Activated T-helper 17 cell treated with anti-CD3 and anti-CD28 coated beads, Interleukin-2, amount 50 U/mL, for 72 hours (primary cell): ENCODE measurements at places on chromosomes 6 and 20. TPM values are rescaled to one million over a fixed set of nuclear protein-coding genes. Genes with fewer than 3 reads are reported as not detected.

DNA sequence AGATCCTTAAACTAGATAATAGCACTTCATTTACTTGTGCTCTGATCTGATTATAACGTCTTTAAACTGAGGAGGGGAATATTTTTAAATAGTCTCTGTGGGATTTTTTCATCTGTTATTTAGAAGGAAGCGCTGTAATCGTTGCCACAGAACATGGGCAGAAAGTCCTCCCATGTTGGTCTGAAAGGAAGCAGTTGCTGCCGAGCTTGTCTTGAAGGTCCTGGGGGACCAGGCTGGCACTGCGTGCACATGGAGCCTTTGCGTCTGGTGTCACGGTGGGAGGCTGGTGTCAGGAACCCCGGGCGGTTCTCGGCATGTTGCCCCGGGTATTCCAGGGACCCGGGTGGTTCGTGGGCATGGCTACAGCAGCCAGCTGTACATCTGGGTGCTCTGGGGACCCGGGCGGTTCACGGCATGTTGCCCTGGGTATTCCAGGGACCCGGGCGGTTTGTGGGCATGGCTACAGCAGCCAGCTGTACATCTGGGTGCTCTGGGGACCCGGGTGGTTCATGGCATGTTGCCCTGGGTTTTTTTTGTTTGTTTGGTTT, 11.5 kb downstream of the TPD52L2 start:
- ATAC-seq = no peak

SLC24A3 gene
- total RNA-seq = not detected

- peak; percentile 76 for ATAC-seq
These were observed 28.9 kb downstream of the FUCA2 start for GRCh38 chr6:143482593-143482992.

GRCh38 chr6:149909701-149910470, 12.0 kb upstream of the RAET1E start:
- no peak for ATAC-seq

DNA sequence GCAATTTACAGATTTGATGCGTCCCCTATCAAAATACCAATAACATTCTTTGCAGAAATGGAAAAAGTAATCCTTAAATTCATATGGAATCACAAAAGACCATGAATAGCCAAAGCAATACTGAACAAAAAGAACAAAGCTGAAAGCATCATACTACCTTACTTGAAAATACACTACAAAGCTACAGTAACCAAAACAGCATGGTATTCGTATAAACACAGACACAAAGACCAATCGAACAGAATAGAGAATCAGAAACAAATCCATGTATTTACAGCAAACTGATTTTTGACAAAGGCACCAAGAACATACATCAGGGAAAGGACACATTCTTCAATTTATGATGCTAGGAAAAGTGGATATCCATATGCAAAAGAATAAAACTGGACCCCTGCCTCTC, 206.5 kb upstream of the PDE10A start:
- ATAC-seq = no peak

NKX2-2 gene
- total RNA-seq = not detected

CTAGE9 gene
- total RNA-seq = not detected

GRCh38 chr20:50412069-50412468, 98.1 kb upstream of the PTPN1 start:
- ATAC-seq = no peak

DNA sequence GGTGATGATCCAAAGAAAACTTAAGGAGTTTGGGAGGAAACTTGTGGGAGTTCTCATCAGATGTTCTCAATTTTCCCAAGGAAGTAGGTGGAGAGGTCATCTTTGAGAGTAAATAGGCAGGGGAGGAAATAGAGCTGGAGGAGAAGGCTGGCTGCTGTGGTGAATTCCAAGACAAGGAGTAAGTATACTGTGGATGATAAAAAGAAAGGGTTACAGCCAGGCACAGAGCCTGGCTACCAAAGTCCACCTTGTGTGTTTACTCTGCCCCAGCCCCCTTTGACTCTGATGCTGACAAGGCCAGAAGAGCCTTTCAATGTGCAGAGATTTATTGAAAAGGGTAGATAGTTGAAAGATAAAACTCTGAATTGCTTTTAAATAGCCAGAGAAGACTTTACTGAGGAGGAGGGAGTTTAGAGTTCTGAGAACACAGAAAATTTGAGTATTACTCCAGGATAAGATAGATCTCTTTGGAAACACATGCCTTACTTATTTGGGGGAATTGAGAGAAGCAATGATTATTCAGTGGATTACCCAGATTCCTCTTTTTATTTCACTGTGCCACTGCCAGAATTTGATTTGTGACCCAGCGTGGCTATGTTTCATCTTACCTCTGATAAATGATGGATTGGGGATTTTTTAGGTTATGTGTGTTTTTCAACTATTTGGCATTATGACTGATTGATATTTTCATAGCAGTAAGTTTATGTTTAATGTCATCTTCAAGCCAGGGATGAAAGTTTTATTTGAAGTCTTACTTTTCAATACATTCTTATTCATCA, 182.6 kb upstream of the JAG1 start:
- no peak for ATAC-seq

DNA sequence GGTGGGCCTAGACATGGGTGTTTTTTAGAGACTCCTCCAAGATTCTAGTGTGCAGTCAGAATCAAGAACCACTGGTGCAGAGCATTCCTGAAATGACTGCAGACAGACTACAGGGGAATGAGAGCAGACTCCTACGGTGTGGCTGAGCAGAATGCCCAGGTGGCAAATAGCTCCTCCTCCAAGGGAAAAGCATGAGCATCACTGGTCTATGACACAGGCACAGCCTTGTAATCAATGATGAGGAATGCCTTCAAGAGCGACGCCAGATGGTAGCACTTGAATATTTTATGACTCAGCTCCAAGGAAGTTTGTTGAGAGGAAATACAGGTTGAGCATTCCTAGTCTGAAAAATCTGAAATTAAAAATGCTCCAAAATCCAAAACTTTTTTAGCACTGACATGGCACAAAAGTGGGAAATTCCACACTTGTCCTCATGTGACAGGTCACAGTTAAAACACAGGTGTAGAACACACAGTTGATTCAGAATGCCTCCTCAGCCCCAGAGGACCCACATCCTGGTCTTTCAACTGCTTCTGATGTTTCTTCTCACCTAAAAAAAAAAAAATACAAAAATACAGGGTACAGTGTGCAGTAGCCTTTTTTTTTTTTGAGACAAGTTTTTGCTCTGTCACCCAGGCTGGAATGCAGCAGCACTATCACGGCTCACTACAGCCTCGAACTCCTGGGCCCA, 10.6 kb upstream of the FAM8A1 start:
- ATAC-seq = peak; percentile 57

PRL gene
- not detected for total RNA-seq

DNA sequence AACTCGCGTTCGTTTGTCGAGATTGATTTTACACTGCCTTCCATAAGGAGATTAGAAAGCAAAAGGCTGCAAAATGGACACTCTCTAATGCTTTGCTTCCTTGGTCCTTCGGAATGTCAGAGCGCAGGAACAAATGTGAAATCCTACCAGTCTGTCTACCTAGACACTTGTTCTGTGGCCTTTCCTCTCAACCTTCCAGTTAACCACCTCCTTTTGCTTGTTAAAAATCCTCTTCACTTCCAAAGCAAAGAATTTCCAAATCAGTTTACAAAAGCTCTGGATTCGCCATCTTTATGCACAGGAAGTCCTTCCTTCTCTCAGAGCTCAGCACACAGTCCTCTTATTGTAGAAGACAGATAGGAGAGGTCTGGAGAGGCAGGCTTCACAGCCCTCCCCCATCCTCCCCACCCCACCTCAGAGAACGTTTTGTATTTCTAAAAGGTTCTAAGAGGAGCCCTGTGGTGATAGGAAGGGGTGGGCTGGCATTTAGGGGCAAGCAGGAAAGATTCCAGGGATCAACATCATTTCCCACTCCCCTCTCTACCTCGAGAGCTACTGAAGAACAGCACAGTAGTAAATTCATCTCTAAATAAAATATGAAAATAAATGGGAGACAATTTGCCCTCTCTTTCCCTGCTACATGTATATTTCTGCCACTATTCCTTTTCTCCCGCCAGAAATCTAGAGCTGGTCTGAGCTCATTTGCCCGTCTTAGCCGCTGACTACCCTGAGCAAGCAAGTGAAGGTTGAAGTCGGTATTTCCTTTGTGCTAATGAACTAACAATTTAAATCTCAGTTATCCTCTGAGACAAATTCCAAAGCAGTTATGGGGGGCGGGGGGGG, 18.9 kb downstream of the TFAP2A start:
- ATAC-seq = no peak

DNA sequence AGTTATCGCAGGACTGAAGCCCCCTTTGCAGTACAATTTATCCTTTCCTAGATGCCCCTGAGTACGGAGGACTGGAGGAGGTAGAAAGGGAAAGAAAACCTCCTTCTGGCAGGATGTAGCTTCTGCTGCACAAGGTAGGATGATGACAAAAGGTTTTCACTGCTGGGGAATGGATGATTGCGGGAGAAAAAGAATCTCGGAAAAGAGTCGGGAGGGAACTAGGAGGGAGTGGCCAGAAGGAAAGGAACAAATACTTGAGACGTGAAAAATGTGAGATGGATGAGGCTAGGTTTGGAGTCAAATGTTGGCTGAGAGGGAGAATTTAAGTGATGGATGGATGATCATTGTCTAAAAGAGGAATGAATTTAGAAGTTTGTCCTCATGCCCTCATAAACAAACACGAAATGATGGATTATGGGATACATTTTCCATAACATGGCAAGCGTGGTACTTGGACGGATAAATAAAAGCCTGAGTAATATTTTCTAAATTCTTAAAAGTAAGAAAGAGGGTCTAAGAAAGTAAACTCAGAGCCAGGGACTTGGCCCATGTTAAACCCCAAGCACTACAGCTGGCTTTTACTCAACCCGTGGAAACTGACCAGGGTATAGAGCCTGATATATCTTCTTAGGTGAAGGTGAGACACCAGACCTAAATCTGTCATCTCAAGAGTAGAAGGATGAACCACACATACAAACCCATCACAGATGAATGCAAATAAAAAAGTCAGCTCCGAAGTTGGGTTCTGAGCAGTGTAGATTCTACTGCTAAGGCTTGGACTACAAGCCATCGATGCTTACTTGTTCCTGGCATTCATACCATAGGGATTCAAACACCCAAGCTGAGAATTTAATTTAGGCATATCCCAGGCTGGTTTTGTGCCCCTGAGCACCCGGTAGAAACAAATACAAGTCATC, 72.4 kb downstream of the HFE start:
- peak; percentile 28 for ATAC-seq

- peak; percentile 81 for ATAC-seq
These were observed at the start of gene RBCK1 for GRCh38 chr20:407953-408842. RBCK1 (plus strand) TSS chr20:408299; CDS start chr20:408758, 459 bp downstream.

PI16 gene
- total RNA-seq = 1.8 TPM

DNA sequence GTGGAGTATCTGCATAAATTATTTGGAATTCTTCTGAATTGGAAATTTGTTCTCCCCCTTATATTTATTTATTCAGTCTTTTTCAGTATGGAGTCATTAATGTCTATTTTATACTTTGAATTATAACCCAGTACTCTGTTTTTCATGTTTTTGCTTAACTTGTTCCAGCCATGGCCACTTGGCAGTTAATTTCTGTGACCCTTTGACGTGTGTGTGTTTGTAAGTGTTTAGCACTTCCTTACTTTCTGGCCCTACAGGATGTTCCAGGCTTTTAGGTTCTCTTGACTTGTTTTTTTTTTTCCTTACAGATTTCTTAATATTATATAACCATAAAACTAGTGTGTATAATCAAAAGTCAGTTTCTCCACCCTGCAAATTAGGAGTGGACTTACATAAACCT, 24.1 kb downstream of the ENPP1 start:
- ATAC-seq = no peak

- ATAC-seq = no peak
These were observed 44.9 kb upstream of the TLDC2 start for GRCh38 chr20:36830791-36831691.

- peak; percentile 69 for ATAC-seq
These were observed 63.7 kb downstream of the GPX5 start for GRCh38 chr6:28589234-28589956.

GRCh38 chr6:34987506-34987905, 98.5 kb downstream of the ANKS1A start:
- ATAC-seq = no peak

DNA sequence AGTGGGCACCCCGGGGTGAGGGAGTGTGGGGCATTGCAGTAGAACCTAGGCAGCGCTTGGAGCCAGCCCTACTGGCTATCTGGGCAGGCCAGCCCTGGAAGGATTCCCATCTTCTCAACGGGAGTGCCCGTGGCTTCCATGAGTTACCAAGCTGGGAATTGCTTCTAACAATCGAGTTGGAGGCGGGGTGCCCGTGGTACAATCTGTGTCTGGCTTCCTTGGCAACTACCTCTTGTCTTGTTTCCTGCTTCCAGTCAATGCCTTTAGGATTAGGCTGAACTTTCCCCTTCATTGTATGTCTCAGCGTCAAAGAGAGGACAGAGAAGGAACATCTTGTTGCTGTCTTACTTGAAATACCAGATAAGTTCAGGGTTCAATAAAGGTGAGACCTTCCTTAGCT, 33.3 kb downstream of the PPP1R14C start:
- ATAC-seq = no peak

CCN6 gene
- total RNA-seq = not detected

HLA-DPB1 gene
- 21.4 TPM for total RNA-seq

DNA sequence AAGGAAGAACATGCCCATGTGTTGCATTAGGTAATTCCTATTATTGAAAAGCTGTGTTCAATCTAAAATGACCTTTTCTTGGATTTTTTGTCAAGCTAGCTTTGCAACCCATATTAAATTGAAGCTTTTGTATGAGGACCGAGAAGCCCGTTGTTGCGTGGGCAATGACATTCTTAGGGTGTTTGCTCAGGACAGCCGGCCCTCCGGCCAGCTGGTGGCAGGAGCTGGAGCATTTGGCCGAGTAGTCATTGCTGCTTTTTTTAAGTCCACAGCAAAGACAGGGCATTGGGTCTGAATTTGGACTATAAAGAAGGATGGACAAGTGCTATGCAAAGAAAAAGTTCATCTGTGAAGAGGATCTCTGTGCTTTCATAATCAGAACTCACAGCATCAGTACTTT, 365.8 kb downstream of the SAMD5 start:
- ATAC-seq = no peak

- ATAC-seq = no peak
These were observed 134.8 kb downstream of the JPH2 start for GRCh38 chr20:44052166-44052565.

GRCh38 chr20:50838322-50838625, 43.4 kb downstream of the BCAS4 start:
- no peak for ATAC-seq

- no peak for ATAC-seq
These were observed 518 bp downstream of the PEX6 start for GRCh38 chr6:42978487-42978838.

GRCh38 chr6:161318456-161318855, 44.6 kb upstream of the AGPAT4 start:
- no peak for ATAC-seq

RGL2 gene
- total RNA-seq = 37.7 TPM

AGER gene
- 19.3 TPM for total RNA-seq

DNA sequence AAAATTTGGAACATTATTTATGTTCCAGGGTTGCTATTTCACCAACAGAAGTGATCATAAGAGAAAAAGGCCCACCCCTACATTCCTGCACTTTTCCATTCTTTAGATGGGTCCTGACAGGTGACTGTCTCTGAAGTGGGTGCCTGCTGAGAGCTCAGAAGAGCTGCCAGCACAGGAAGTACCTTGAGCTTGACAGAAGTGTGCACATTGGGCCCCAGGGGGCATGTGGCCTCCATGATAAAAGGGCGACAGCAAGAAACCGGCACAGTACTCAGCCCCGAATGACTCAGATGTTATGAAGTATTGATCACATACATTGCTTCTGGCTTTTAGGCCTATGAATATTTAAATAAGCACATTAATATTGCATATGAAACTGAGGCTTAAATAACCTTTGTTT, 150.4 kb downstream of the PCSK2 start:
- ATAC-seq = no peak

GRCh38 chr6:53984163-53984562, 127.1 kb upstream of the MLIP start:
- peak; percentile 12 for ATAC-seq

PSORS1C1 gene
- not detected for total RNA-seq
